IMR-90 (cell line): ENCODE measurements at places on chromosomes 6 and 20.

DNA sequence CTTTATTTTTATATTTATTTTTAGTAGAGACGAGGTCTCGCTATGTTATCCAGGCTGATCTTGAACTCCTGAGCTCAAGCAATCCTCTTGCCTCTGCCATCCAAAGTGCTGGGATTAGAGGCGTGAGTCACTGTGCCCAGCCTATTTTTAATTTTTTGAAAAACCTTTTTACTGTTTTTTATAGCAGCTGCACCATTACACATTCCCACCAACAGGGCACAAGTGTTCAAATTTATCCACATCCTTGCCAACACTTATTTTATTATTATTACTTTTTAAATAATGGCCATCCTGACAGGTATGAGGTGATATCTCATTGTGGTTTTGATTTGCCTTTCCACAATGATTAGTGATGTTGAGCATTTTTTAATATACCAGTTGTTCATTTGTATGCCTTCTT, 42.5 kb downstream of the PACSIN1 start:
- DNase-seq = no peak

- DNase-seq = no peak
Observed at GRCh38 chr6:148200781-148201180, 141.9 kb upstream of the SASH1 start.

DNA sequence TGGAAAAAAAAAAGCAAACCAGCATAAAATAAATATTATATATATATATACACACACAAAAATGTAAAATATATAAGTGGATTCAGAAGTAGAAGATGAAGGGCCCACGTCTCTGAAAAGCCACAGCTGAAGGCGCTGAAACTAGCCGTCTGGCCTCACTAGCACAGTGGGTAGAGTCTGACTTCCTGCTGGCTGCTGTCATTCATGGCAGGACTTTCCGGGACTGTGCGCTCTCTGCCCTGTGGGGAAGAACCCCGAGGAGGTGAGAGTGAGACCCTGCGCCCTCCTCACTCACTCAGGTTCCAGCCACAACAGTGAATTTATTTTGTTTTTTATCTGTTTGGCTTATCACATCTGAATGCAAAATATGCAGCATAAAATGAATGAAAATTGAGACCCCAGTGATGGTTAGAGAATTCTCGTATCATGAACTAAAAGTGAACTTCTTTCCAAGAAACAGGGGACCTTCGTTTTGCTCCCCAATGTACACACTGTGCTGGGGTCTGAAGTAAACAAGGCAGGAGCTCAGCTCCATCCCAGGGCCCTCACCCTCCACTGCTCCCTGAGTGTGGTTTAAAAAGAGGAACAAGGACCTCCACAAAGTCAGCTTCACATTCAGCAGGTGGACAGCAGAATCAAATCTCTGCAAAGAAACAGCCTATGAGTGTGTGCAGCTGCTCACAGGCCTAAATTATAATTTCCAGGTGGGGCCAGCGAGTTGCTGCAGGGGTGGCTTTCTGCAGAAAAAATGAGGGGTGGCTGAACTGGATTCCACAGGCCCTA, 1.3 kb upstream of the RAMACL start:
- no peak for DNase-seq

- no peak for DNase-seq
Observed at GRCh38 chr6:305371-306206, 13.3 kb downstream of the DUSP22 start.
